Hepatocyte (in vitro differentiated cells): ENCODE measurements at places on chromosomes 6 and 20. TPM values are rescaled to one million over a fixed set of nuclear protein-coding genes. Genes with fewer than 3 reads are reported as not detected.
A peak's percentile ranks its signal among the peaks of the same experiment; 100 is the strongest.

- no peak for DNase-seq
These were observed 39.9 kb downstream of the SCGN start for GRCh38 chr6:25691894-25692293.

DNA sequence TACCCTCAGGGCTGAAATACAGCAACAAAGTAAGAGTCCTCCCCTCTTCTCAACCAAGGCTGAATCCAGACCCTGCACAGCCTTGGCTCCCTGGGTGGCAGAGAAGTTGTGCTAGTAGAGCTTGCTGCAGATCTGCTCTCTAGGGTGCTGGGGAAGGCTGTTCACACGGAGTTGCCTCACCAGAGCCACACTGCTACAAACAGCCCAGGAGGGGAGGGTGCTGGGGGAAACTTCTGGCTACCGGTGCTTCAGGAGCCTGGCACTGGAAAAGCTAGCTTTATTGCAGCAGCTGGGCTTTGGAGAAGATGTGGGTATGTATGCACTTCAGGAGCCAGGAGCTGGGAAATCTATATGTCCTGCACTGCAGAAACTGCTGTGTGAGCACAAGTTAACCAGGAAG lies 37.6 kb upstream of the SUPT3H start:
- DNase-seq: peak; percentile 7

DNA sequence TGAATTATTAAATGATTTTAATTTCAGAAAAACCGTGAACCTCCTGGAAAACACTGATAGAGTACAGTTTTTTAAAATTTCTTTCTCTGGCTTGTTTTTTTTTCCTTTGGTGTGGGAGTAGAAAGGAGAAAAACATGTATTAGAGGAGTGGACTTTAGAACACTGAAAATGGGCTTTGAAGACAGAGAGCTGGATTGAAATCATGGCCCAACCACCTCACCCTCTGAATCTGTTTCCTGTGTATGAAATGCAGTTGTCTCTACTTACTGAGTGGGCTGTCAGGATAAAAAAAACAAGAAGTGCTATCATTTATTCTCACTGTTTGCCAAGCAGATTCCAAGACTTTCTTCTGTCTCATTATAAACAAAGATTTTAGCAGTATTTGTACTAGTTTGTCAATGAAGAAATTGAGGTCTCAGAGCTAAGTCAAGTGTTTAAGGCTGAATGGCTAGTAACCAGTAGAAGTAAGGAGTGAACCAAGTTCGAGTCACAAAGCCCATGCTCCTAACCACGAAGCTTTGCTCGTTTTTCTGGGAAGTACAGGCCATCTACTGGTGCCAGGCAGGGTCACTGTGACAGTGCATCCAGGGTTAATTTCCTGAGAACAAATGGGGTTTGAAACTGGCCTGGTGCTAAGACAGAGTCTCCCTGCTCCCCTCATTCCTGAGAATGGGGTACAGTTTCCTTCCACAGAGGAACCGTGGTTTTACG lies 256.4 kb downstream of the TMEM242 start:
- DNase-seq: no peak

DNA sequence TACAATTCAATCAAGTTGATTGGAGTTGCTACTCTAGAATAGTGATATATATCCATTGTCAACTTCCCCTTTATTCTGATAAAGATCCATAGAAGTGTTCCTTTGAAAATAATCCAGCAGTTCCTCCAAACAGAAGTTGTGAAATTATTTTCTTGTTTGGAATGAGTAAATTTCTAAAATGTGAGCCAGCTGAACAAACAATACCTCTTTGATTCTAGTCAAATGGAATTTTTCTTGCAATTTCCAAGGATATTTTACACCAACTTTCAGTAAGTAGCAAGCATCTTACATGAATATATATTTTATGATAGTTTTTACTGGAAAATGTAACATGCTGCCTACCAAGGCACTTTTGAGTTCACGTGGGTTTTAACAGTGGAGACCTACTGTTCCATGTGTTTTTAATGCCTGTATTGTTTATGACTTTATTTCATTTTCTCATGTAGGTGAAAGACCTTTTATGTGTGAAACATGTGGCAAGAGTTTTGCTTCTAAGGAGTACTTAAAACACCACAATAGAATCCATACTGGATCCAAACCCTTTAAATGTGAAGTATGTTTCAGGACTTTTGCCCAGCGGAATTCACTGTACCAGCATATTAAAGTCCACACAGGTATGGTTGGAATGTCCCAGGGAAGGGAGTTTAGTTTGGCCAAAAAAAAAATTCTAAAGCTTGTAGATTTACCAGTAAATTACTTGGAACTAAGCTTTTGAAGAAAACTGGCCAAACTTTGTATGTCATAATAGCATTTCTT lies 6.5 kb downstream of the GZF1 start:
- no peak for DNase-seq

DNA sequence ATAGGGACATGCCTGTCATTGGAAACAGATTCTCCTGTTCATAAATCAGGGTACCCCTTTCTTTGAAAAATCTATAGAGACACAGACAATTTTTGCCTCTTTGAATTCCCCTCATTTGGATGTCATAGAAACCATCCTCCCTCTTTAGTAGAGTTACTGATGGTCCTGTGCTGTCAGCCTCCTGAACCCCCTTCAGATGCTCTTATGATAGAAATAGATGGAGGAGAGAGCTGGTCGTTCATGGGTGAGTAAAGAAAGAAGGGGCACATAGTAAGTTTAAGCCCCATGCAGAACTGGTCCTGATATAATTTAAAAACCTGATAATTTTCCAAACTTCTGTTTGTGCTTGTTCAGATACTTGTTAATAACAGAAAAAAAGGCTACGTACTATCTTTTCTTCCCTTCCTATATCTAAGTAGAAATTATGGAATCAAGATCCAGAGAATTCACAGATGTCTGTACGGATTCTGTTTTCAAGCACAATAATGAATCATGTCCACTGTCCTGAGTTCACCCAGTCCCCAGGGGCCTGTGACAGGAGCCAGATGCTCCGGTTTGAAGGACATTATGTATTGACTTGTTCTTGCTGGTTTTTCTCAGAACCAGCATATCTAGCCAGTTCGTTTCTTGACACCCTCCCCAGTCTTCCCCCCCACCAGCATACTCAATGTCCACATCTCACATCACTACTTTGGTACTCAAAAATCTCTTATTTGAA lies 78.1 kb downstream of the NCOA7 start:
- no peak for DNase-seq

- DNase-seq: no peak
These were observed 93.2 kb downstream of the MMS22L start for GRCh38 chr6:97189767-97190166.

DNA sequence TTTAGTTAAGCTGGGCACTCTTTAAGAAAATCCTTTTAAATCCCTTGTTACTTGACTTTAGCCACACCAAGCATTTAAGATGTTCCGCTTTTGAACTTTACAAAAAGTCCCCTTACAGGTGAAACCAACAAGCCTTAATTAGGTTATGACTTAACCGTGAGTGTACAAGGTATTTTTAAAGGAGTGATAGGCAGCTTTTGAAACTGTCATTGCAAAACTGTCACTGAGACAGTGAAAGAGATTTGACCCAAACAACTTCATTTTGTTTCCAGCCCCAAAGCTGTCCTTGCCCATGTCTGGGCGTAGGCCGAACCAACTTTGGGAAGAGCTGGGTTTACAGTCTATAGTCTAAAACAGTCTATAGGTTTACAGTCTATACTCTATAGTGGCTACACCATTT lies 305.4 kb downstream of the FARS2 start:
- no peak for DNase-seq

DNA sequence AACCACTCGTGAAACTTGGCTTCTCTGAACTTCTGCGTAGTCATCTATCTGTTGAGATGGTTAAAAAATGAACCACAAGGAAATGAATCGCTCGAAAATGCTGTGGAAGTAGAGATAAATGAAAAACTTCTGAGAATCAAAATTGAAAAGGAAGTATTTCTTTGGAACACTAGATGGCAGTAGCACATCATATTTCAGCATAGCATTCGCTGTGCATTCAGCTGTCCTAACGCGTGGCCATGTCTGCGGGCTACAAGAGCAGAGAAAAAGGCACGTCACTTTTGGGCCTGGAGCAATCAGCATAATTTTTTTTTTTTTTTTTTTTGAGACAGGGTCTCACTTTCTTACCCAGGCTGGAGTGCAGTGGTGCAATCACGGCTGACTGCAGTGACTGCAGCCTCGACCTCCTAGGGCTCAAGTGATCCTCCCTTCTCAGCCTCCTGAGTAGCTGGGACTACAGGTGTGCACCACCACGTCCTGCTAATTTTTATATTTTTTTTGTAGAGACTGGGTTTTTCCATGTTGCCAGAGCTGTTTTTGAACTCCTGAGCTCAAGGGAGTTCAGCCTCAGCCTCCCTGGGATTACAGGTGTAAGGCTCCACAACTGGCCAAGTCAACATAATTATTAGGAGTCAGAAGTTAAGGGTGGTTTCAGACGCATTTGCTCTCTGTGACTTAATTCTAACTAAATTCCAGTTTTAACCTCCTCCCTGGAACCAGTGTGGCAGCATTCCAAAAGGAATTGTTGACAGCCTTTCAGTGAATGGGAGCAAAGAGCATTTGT lies 8.8 kb upstream of the PERP start:
- DNase-seq: peak; percentile 85

GRCh38 chr6:111792241-111792640 lies 81.0 kb downstream of the FYN start:
- DNase-seq: no peak

- DNase-seq: no peak
These were observed 11.9 kb downstream of the NT5E start for GRCh38 chr6:85461798-85462170.

DNA sequence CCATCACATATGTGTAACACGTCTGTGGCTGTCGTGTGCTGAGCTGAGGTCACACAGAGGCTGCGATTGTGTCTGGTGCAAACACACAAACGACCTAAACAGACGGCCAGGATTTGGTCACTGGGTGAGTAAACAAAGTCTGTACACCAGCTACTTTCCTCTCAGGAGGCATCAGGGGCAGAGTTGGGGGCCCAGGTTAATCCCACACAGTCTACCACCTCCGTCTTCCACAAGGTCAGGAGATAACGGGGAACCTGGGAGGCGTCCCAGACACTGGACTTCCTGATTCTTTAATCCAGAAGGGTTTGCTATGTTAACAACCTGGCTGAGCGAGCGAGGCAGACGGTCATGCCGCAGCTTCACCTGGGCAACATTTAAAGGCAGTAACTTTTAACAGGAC lies 1.5 kb downstream of the DACT2 start:
- no peak for DNase-seq

- no peak for DNase-seq
These were observed 56.6 kb downstream of the MAFB start for GRCh38 chr20:40632346-40632976.

DNA sequence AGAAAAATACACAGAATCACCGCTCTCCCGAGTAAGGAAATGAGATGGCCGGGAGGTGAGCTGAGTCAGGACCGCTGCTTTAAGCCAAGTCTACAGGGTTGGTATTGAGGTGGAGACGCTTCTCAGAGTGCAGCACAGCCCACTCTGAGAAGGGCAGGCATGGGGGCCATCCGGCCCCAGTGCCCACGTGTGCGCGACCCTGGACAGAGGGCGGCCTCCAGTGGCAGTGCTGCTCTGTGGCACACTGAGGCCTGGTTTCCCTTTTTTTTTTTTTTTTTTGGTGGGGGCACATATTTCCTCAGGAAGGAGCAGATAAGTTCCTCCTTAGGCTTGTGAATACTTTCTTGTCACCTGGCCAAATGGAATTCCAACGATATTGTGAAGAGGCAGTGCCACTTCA lies 88.8 kb downstream of the FOXC1 start:
- no peak for DNase-seq

DNA sequence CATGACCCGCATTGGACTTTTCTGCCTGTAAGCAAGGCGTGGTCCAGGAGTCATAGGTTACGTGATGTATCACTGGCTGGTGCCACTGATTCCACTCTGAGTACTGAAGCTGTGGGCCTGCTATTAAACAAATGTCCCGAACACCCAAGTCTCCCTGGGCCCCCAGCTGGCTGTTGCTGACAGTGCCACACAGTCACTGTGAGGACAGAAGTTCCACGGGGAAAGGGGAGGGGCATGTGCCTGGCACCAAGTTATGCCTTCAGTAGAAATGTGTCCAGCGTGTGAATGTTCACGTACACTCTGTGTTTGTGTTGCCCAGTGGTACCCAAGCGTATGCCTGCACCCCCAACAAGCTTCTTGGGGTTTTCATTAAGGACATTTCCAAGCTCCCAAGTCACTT lies 171.4 kb upstream of the QKI start:
- DNase-seq: no peak

GRCh38 chr20:17014217-17014616 lies 212.6 kb upstream of the PCSK2 start:
- no peak for DNase-seq

GRCh38 chr20:25076201-25076600 lies 5.7 kb downstream of the VSX1 start:
- DNase-seq: no peak

DNA sequence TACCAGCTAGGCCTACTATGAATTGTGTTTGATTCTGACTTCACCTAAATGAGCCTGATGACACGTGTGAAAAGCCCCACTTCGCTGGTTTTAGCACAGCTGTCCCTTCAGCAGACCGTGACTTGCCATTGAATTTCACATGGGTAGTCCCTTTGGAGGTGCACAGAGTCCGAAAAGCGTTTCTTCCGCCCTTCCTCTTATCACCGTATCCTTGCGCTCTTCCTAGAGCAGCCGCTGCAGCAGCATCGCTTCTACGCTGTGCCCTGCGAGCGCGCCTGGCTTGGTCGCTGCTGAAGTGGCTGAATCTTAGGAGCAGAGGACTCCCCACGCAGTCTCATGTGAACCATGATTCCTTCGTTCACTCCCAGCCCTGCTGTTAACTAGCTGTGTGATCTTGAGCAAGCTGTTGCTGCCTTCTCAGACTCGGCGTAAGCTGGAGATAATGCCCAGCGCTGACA lies 127.0 kb downstream of the PACRG start:
- no peak for DNase-seq

- DNase-seq: no peak
These were observed 45.7 kb downstream of the TINAG start for GRCh38 chr6:54353975-54354374.

- no peak for DNase-seq
These were observed 744 bp downstream of the STAU1 start for GRCh38 chr20:49187330-49187850.

DNA sequence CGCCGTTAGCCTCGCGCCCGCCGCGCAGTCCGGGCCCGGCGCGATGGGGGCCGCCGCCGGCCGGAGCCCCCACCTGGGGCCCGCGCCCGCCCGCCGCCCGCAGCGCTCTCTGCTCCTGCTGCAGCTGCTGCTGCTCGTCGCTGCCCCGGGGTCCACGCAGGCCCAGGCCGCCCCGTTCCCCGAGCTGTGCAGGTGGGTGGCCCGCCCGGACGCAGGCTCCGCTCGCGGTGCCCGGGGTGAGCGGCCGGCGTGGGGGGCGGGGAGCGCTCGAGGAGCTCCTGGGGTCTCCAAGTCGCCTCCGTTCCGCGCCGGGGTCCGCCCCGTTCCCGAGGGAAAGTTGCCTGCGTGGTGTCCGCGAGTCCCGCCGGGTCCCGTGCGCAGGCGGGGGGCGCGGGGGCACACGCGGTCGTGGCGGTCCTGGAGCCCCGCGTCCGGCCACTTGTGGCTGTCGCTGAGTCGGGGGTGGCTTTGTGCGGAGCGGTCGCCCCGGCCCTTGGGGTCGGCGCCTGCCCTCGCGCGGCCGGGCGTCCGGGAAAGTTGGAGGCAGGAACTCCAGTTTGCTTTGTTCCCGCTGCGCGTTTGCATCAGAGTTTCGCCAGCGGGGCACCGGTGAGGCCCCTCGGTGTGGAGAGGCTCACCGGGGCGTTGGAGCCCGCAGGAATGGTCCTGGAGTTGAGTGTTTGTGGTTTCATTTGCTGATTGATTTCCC lies 476 bp downstream of the IGF2R start:
- DNase-seq: peak; percentile 62

The VIP gene
- not detected in 2 replicates for total RNA-seq

The TBCC gene
- 28.9 and 30.2 TPM in 2 replicates for total RNA-seq

The EFHC1 gene
- 12.2 and 17.4 TPM in 2 replicates for total RNA-seq

The SLC35F1 gene
- total RNA-seq: 0.24 and 0.43 TPM in 2 replicates

The CRISP2 gene
- total RNA-seq: 0.57 TPM in 1 of 2 replicates, not detected in the other

The CGA gene
- total RNA-seq: 35.5 and 43.8 TPM in 2 replicates

The AIG1 gene
- total RNA-seq: 102 and 103 TPM in 2 replicates
